ENCODE measurements at places on chromosomes 7 and 10.

DNA sequence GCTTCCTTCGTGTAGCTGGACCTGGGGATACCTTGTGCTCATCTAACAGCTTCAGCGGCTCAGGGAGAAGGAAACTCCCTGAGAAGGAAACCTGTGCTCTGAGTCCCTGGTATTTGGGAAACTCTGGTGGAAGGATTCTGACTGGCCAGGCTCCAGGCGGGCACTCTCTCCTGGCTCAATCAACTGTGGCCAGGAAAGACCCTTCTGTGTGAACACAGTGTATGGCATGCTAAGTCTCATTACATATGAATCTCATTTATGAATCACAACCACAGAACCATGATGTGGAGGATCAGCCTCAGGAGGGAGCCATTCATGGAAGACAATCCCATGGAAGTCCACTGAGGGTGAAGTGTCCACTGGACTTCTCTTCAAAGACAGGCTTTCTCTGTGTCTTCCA, 20.9 kb downstream of the NPS start:
- no peak for DNase-seq

DNA sequence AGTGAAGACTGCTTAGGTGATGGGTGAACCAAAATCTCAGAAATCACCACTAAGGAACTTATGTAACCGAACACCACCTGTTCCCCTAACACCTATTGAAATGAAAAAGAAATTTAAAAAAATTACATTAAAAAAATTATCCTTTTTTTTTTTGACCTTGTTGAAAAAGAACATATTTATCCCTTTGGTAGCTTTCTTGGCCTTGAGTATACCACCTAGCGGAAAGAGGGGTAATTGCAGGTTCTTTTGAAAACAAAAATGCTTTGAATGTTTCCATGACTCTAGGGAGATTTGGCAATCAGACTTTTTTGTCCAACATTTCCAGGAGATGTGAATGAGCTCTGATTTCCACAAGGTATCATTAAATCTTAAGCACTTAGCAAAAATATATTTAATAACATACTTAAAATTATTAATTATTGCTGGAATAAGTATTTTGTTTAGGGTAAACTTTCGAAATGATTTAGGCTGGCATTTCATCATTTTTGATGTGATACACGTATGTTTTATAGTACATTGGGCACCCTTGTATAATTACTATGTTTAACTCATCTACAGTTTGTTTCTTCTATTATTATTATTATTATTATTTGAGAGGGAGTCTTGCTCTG, 47.0 kb upstream of the ELMO1 start:
- DNase-seq = no peak

GRCh38 chr10:5737352-5737751, 52.7 kb downstream of the TASOR2 start:
- DNase-seq = no peak

DNA sequence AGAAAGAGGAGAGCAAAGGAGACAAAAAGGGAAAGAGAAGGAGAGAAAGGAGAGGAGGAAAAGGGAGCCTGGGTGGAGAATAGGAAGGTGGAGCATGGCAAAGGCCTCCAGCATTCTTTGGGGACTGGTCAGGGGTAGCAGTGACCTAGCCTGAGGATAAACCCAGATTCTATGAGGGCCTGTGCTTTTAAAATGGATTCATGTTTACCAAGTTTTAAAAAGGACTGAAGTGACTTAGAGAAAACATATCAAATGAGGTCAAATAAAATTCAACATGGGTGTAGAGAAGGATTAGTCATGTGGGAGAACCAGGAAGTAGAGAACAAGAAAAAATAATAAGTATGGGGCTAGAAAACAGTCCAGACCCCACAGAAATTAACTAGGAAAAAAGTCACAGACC, 20.7 kb downstream of the CREB3L2 start:
- DNase-seq = no peak

All from activated T-cell treated with anti-CD3 and anti-CD28 coated beads for 48 hours (primary cell).